Cortex of kidney (tissue), 1 donor: ENCODE measurements at places on chromosomes 13 and 19.

GRCh38 chr19:38492181-38492813, 58.8 kb downstream of the RYR1 start:
- DNase-seq = no peak

DNA sequence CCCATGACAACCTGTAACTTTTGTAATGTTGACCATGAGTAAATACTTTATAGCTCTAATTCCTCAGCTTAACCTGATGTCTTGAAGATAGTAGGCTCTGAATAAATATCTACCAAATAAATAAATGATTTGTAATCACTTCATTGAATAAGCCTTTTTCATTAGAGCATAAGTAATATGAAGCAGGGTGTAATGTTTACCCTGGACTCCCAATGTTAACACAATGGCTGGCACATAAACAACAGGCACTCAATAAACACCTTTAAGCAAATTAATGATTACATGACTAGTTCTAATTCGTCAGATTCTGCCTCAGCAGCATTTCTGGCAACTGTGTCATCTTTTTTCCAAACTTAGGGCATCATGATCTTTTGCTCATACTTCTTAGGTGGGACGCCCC, 396.3 kb downstream of the LIG4 start:
- DNase-seq = no peak

- DNase-seq = no peak
Measured at GRCh38 chr19:18417250-18418028, 1.8 kb upstream of the SSBP4 start.

DNA sequence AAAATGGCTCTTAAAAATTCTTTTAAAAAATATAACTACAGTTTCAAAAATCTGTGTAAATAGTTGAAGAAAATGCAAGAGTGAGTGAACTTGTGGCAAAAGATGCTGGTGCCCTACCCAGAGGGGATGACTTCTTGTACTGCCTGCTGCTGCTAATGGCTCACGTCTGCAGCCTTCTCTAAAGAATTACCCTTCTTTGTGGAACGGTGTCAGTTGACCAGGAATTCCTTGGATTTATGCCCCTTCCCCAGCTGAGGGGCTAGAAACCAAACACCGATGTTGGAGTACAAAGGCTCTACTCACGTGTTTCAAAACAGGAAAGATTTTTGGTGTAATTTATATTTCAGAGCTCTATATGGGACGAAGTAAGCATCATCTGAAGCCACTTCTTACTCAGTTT, 1582.8 kb downstream of the OLFM4 start:
- no peak for DNase-seq

DNA sequence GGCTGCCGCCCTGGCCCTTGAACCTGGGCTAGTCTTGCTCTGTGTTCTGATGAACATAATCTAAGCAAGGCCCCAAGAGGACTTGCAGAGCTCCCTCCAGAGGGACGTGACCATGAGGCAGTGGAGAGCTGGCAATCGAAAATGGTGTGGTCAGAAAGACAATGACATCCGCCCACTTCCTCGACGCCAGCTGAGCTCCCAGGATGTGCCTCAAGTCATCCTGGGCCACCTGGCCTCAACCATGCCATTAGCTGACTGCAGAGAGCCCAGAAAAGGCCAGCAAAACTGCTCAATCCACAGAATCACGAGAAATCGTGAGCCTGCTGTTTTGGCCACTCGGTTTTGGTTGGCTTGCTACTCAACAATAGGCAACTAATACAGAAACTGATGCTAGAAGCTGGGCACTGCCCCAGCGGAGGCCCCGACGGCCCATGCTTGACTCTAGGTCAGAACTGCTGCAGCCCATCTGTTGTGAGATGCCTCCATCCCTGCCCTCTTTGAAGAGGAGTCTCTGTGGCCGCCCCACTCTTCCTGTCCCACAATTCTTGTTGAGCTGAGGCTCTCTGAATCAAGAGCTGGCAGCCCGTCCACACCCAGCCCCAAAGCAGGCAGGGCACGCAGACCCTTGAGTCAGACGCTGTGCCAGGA, 53.3 kb downstream of the STK24 start:
- DNase-seq = no peak
